Mammary microvascular endothelial cell (primary cell): ENCODE measurements at places on chromosomes 6 and 20. TPM values are rescaled to one million over a fixed set of nuclear protein-coding genes. Genes with fewer than 3 reads are reported as not detected.

XKR7 gene
- not detected in 2 replicates for total RNA-seq

GID8 gene
- total RNA-seq, result 20.7 and 20.8 TPM in 2 replicates

PRKN gene
- 0.13 and 0.34 TPM in 2 replicates for total RNA-seq

RUNX2 gene
- 0.69 TPM in 1 of 2 replicates, not detected in the other for total RNA-seq

RBL1 gene
- 13.6 and 14.5 TPM in 2 replicates for total RNA-seq

CLPSL2 gene
- total RNA-seq, result not detected in 2 replicates

MAS1 gene
- not detected in 2 replicates for total RNA-seq
